ENCODE measurements at places on chromosomes 16 and 17.

DNA sequence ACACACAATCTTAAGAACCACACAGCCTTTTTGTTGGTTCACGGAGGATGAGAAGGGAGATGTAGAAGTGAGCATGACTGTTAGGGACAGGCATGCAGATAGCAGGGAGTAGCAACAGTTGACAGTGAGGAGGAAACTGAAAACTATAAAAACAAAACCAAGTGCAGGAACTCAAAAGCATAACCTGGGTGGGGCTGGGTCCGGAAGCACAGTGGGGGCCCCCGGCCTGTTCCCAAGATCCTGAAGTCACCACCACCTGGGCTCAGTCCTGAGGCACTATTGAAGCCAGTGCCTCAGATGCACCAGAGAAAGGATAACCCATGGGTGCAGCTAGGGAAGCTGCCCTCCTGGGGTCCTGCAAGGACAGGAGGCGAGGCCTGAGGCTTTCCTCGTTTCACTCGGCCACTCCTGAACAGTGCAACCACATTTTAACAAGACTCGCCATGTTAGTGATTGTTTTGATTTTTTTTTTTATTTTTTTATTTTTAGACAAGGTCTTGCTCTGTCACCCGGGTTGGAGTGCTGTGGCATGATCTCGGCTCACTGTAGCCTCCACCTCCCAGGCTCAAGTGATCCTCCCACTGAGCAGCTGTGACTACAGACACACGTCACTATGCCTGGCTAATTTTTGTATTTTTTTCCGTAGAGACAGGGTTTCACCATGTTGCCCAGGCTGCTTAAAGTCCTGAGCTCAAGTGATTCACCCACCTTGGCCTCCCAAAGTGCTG, 27.7 kb upstream of the CBX4 start:
- DNase-seq = no peak

DNA sequence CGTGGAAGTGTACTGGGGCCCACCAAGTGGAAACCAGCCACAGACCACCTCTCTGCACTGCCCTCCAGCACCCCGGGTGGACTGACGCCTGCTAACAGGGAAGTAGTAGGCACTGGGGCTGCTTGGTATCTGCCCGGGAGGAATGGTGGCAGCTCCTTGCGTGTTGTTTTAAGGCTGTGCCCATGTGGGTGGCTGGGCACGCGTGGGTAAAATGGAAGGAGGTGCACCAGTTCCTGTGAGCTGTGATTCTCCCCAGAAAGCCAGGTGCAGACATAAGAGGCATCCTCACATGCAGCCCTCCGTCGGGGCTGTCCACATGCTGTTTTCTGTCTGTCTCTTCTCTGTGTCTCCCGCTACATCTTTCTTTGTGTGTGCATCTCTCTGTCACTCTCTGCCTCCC, 122.3 kb downstream of the ENGASE start:
- DNase-seq = no peak

GRCh38 chr17:77405867-77406732, 265.3 kb downstream of the SEC14L1 start:
- DNase-seq = no peak

GRCh38 chr17:39277110-39277509, 51.4 kb upstream of the STAC2 start:
- no peak for DNase-seq

DNA sequence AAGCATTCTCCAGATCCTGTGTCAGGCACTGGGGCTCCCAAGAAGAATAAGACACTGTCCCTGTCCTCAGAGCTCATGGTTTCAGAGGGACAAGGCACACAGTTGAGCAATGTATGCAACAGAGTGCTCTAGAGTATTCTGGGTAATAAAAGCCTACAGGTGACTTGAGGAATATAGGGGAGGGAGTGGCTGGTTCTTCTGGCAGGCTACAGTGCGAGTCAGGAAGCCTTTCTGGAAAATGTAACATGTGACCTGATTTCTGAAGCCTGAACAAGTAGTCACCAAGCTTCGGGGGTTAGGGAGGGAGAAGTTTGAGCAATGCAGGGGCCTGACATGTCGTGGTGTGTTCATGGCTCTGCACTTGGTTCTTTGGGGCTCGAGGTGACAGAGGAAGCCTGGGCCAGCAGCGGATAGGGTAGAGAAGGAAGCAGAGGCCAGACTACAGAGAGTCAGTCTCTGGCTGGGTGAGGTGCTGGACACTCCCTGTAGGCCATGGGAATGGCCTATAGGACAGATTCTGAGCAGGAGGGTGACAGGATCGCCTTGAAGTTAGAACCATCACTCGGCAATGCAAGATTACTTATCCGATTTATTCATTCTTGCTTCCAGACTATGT, 16.0 kb upstream of the LRRC75A start:
- no peak for DNase-seq

DNA sequence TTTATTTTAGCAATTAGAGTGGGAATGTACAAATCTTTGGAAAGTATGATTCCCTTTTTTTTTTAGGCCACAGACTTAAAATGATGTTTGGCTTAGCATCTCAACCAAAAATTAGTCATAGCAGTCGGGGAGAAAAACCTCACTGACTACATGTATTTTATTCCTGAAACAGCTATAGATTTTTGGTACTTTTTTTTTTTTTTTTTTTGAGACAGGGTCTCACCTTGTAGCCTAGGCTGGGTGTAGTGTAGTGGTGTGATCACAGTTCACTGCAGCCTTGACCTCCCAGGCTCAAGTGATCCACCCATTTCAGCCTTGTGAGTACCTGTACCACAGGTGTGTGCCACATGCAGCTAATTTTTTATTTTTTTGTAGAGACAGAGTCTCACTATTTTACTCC, 23.4 kb downstream of the RNFT1 start:
- DNase-seq = no peak

DNA sequence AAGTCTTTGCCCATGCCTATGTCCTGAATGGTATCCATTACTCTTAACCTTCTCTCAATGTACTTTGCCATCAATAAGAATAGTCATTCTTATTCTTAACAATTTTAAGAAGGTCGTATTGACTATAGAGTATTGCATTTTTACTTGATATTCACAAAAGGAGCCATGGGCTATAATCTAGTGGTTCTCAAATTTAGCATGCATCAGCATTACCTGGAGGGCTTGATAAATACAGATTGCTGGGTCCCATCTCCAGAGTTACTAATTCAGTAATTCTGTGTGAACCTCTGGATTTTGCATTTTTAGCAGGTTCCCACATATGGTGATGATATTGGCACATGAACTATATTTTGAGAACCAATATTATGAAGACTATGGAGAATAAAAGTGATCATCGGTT, 89.6 kb downstream of the ABCA8 start:
- DNase-seq = no peak

- DNase-seq = no peak
These were observed 194.7 kb downstream of the XYLT1 start for GRCh38 chr16:17276010-17276530.

- peak; percentile 70 for DNase-seq
These were observed 43.8 kb upstream of the DHX40 start for GRCh38 chr17:59521465-59522126.

- no peak for DNase-seq
These were observed 104.7 kb downstream of the SOCS1 start for GRCh38 chr16:11151156-11151884.

DNA sequence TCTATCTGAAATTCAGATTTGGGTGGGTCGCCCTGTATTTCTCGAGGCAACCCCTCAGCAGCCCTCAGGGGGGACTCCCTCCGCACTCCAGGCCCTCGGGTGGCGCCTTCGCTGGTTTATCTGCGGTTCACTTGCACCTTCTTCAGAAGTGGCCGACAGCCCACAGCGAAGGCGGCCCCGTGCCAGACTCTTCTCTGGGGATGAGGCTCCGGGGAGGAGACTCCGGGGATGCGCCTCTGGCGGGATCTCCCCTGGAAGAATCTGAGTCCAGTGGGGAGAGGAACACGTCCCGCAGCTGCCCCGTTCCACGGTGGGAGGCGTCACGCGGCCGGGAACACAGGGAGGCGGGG, 63.9 kb upstream of the DNAJA2 start:
- peak; percentile 21 for DNase-seq

DNA sequence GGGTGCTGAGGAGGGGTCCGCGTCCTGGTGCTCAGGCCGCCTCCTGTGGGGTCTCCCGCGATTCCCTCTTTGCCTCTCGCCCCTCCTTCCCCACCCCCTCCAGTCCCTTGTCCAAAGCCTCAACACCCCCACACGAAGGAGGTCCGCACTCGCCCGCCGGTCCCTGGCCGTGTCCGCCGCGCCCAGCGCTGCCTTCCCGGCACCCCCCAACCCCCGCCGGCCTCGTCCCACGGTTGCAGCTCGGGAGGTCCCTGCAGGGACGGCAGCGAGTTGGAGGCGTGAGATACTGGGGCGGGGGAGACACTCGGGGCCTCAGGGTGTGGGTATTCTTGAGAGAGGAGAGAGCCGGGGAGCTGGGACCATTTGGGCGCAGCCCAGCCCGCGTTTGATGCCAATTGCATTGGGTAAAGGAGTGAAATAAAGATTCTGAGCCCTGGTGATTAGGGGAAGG, 468 bp downstream of the FLYWCH2 start:
- no peak for DNase-seq

- DNase-seq = peak; percentile 99
These were observed 87.3 kb downstream of the MAP2K6 start for GRCh38 chr17:69501591-69502468.

- DNase-seq = no peak
These were observed 3.6 kb downstream of the KRT17 start for GRCh38 chr17:41620583-41621434.

GRCh38 chr16:82459580-82460256, 167.1 kb upstream of the CDH13 start:
- DNase-seq = no peak

- peak; percentile 32 for DNase-seq
These were observed 5.0 kb downstream of the SLC5A2 start for GRCh38 chr16:31487720-31488467.

DNA sequence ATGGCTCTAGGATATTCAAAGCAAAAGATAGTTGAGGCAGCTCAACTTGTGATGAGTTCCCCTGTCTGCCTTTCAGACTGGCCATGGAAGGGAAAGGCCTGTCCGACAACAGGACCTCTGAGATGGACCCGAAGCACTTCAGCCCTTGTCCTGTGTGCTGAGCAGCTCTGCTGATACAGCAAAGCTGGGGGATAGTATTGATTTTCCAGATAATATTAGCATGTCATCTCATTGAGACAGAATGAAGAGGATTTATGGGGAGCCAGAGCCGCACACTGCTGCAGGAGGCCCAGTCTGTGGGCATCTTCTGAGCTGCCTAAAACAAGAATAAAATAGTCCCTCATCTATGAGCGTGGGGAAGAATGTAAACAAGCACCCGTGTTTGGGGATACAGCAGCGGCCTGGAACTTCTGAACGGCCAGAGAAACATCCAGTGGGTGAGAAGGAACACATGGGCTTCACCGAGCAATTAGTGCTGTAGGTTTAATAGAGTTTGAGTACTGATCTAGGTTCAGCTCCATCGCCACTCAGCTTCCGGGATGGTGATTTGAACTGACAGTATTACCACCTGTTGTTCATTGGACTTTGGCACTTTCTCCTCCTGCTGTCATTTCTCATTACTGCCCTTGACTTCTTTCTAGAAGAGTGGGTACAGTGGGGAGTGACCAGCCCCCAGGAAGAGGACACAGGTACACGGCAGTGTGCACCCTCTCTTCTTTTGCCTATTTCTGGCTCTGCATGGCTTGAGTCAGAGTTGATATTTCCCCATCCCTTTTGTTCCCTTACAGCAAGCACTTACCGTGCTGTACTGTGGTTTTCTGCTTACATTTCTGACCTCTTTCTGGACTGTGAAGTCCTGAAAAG, 96.5 kb upstream of the TBX2 start:
- peak; percentile 41 for DNase-seq

- peak; percentile 97 for DNase-seq
These were observed 280.6 kb upstream of the SALL1 start for GRCh38 chr16:51431517-51432241.

- no peak for DNase-seq
These were observed 9.4 kb downstream of the ITGAX start for GRCh38 chr16:31364421-31364820.

GRCh38 chr17:81245665-81246342, 6.7 kb downstream of the NDUFAF8 start:
- DNase-seq = no peak

DNA sequence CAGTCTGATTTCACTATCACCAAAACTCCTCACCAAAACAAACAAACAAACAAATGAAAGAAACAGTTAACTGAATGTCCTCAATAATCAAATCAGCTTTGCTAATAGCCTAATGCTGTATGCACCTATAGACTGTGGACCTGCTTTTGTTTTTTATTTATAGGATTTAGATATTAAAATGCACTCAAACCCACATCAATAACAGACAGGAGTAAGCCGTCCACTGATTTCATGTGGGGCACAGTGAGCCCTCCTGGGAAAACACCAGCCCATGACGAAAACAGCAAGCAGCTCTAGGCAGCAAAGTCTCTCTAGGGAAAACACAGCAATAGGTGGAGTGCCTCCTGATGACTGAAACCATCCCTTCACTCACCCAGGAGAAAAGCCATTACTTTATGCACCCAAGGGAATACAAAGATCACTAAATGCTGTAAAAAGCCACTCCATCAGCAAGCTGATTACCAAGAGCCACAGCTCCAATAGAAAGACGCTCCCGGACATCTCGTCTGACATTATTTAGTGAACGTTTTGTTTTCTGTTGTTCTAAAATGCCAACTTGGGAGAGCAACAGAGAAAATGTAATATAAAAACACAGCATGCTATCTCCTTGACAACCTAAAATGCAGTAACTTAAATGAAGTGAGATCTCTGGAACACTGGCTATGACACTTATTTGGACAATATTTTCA, 47.8 kb downstream of the ANKFY1 start:
- no peak for DNase-seq

DNA sequence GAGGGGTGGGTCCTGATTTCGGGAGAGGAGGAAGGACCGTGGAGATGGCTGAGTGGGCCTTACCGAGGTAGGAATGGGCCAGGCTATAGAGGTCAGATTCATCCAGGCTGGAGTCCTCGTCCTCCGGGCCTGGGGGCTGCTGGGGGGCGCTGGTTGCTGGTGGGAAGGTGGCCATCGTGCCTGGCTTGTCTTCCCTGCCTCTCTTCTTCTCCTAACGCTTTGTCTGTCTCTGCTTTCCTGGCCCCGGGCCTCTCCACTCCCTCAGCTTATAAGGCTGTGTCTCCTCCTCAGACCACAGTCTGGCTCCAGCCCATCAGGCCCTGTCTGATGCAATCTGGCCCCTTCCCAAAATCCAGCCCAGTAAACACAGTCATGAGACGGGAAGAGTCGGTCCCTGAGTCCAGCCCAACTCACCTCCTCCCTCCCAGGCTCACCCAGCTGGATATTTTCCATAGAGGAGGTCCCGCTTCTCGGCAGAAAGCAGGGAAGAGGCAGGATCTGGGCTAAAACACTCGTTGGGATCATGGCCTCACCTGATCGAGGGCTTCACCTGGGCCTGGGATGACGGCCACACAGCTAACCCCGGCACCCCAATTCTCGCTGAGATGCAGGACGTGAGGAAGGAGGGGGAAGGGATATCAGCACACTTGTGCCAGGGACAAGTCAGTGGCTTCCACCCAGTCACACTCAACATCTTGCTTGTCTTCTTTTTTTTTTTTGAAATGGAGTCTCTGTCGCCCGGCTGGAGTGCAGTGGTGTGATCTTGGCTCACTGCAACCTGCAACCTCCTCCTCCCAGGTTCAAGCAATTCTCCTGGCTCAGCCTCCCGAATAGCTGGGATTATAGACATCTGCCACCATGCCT, at the start of gene NUPR1:
NUPR1 (minus strand) TSS at position 242 of the 864 bp plus-strand sequence; CDS start at position 175, 67 bp downstream.
- peak; percentile 99 for DNase-seq

Measured in fibroblast of lung (primary cell).